Common myeloid progenitor, CD34-positive (primary cell): ENCODE measurements at places on chromosomes 1 and 21.

DNA sequence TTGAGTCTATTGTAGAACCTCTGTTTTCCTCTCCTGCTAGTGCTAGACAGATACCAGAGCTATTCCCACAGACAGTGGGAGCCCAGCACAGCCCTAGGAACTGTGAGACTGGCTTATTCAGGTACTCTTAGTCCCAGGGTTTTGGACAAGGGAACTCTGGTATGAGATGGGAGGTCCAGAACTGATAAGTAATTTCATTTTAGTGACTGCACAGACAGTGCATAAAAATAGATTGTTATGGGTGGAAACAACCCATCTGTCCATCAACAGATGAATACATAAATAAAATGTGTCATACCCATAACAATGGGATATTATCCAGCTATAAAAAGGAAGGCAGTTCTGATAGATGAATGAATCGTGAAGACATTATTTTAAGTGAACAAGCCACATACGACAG, 9.0 kb downstream of the EPS8L3 start:
- DNase-seq = no peak

DNA sequence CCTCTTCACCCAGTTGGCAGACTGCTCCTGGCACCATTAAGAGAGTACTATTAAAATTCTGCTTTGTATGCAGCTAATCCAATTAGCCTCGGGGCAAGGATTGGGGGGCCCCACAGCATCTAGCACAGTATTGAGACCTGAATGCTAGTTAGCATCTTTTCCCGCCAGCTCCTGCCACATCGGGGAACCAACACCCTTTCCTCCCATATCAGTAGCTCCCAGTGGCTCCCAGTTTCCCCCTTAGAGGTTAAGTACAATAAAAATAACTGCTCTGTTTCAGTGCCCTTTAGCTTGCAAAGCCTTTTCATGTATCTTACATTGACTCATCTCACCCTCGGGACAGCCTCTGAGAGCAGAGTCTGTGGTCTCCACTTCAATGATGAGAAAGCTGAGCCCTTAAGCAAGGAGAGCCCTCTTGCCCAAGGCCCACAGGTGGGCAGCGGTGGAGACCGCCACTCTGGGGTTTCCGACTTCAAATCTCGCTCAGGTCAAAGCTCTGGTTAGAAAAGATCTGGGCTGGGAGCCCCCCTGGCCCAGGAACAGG, 4.2 kb upstream of the PMVK start:
- DNase-seq = no peak

DNA sequence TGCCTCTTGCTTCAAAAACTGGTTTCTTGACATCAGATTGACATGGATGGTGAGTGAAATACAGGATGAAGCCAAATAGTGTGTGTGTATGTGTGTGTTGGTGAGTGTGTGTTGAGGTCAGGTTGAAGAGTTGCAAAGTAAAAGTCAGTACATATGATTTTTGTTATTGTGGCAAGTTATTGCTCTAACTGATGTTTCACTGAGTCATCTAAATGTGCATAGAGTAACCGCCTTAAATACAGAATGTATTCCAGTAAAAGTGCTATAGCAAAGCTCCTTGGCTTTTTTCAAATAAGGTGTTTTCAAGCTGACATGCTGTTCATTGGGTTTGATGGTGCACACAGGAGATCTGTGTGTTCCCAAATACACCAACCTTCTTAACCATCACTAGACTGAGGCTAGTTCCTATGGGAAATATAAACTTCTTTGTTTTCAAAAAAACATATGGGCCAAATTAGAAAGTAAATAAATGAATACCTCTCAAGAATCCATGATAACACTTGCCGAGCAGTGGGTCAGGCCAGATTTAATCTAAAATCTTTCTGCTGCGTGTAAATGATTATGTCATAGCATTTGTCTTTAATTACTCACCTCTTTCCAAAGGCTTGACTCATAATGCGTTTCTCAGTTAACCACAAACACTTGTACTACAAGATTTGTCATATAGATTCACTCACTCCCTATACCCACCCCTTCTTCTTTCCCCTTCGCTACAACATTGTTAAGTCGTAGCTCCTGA, 151.1 kb downstream of the LYPLAL1 start:
- no peak for DNase-seq

- no peak for DNase-seq
Measured at GRCh38 chr1:151447696-151448095, 11.6 kb downstream of the POGZ start.
